ENCODE measurements at places on chromosomes 2 and 18.

- DNase-seq, result no peak
Measured at GRCh38 chr2:170322140-170322766, 144.3 kb downstream of the MYO3B start.

- DNase-seq, result no peak
Measured at GRCh38 chr2:134225173-134225572, 28.7 kb upstream of the MGAT5 start.

- DNase-seq, result no peak
Measured at GRCh38 chr2:42696987-42697386, 66.9 kb downstream of the OXER1 start.

DNA sequence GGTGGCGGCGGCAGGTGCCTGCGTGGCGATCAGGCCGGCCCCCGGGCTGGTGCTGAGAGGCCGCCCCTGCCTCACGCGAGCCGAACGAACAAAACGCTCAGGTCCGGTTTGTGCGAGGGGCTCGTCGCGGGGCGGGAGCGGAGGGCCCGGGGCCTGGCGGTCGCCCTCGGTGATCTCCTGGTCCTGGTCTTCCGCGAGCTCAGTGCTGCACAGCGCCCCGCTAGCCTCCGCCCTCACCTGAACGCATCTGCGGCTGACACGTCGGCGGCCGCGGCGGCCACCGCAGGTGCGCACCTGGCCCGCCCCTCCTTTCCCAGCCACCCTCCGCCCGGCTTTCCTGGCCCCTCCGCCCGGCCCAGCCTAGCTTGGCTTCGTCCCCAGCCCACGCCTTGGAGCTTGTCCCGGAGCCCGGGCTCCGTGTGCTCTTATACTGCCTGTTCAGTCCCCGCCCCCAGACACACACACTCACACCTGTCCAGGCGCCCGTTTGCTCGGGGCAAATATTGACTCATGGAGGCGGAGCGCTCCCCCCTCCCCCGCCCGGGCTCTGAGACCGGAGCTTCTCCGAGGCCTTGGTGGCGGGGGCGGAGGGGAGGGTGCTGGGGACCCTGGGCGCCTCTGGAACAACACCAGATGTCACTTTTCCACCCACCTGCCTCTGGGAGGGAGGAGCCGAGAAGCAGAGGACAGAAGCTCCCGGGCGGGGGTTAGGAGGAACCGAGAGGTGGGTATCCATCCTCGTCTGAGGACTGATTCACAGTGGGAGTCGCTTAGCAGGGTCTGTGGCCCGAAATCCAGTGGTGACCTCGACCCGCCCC, 8.6 kb upstream of the CRYBA2 start:
- peak; percentile 49 for DNase-seq

- no peak for DNase-seq
Measured at GRCh38 chr2:181240844-181241243, 216.3 kb upstream of the ITGA4 start.

DNA sequence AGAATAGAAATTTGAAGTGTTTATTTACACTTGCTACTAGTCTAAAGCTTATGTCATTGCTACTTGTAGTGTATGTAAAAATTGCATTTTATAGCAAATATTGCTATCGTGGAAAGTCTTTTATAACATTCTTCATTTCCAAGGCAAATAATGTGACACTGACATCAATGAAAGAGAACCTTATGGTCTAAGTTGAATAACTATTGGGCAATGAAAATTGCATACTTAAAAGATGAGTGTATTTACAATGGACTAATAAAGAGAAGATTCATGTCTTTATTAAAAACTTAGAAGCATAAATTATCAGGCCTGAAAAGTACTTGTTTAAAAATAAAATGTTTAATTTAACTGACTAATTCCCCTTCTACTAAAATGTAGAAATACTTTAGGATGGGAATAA, 82.2 kb downstream of the LRP1B start:
- DNase-seq, result no peak

DNA sequence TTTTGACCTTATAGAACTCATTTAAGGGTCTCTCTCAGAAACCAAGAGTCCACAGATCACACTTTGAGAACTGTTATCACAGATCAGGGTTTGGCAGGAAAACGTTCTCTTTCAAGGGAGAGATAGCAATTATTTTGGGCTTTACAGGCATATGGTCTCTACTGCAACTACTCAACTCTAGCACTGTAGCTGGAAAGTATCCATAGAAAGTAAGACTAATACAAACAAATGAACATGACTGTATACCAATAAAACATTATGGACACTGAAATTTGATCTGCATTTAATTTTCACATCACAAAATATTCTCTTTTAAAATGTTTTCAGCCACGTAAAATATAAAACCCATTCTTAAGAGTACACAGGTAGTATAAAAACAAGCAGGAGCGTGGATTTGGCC, 100.5 kb downstream of the TRIP12 start:
- no peak for DNase-seq

DNA sequence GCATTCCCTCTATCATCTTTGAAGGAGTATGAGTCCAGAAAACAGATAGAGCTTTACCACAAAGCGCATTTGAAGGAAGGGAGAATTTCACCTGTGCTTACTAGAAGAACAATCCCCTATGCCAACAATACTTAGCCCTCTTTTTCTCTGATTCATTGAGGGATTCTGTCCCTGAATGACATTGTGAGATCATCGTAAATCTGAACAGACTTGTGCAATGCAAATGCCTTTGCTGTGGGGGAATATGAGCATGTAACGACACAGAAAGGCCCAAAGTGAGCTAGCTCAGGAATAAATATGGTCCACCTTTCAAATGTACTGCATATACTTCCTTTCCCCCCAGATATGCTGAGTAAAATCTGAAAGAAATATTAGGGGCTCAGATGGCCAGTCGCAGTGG, 67.6 kb downstream of the SCN1A start:
- DNase-seq, result no peak

- no peak for DNase-seq
Measured at GRCh38 chr2:147150241-147150635, 694.6 kb upstream of the ACVR2A start.

DNA sequence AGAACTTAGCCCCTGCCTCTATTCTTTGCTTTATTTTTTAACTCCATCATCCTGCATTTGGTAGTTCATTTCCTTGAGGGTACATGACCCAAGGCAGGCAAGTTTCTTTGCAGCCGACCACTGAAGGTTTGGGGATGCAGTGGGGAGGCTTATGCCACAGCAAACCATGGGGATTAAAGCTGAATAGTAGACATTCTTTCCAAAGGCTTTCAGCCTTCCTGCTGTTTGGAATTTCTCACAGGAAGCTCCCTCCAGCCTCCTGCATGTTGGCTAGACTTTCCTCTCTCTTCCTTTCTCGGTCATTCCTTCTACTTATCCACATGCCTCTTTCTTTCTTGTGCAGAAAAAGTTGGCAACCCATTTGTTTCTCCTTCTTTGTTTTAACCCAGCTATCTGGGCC, 77.3 kb downstream of the SOCS6 start:
- DNase-seq, result no peak

- DNase-seq, result no peak
Measured at GRCh38 chr2:112877423-112877822, 33.5 kb upstream of the IL37 start.

- no peak for DNase-seq
Measured at GRCh38 chr2:1716441-1716840, 27.9 kb downstream of the PXDN start.

GRCh38 chr2:55555977-55556376, 36.5 kb downstream of the CFAP36 start:
- no peak for DNase-seq

GRCh38 chr2:222176890-222177289, 121.9 kb downstream of the PAX3 start:
- DNase-seq, result no peak

DNA sequence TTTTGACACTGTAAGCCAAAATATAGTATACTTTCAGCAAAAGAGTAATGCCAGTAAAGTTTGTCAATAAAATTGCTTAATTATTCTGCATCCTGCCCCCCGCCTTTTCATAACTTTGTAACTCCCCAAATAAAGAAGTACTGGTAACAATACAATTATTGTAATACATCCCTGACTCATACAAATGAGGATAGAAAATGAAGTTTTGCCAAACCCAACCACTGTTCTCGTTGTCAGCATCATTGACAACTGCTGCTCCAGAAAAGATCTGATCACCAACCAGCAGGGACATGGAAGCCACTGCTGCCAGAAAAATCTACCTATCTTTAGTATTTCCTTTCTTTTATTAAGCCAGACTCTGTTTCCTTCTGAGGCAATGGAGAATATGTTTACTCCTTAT, 27.1 kb downstream of the SCN3A start:
- no peak for DNase-seq

DNA sequence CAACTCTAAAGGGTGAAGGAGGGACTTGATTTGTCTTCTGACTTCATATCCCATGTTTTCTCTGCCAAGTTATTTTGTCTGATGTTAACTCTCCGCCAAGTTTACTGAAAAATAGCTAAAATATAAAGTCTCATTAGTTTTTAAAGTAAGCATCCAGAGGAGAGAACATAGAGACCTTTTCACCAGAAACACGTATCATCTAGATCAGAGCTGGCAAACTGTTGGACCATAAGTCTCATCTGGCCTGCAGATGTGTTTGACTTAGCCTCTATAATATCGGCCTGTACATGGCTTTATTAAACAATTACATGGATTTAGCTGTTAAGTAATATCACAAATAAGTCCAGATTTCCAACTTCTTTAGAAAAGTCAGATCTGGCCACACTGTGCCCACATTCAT, 182.6 kb downstream of the PLCL1 start:
- DNase-seq, result no peak

GRCh38 chr2:176685908-176686307, 416.7 kb downstream of the MTX2 start:
- no peak for DNase-seq
